H9 (cell line): ENCODE measurements at places on chromosomes 3 and 15.

DNA sequence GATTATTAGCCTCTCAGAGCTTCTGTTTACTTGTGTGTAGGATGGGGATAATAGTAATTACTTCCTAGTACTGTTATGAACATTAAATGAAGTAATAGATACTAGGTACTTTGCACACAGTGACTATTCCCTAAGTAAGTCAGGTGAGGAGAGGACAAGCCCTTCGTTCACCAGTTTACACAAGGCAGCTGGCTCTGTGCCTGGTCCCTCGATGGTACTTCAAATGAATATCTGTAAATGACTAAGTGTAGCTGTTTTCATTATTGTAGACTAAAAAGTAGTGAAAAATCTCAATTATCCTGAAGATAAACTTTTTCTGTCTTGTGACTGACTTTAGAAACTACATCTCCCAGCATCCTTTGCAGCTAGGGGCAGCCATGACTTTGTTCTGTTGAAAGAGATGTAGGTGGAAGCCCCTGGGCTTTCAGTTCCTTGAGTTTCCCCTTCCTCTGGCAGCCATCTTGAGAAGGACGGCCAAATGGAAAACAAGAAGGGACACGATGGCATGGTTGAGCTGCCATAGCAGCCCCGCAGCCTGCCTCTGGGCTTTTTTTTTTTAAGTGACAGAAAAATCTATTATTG is 11.7 kb upstream of the WNT7A start:
- peak; percentile 54 for DNase-seq

- DNase-seq = no peak
Measured at GRCh38 chr3:63232764-63233396, 45.2 kb upstream of the SYNPR start.

GRCh38 chr3:121467085-121467484 is 78.7 kb downstream of the POLQ start:
- DNase-seq = no peak

GRCh38 chr3:113695431-113695785 is 1.0 kb downstream of the USF3 start:
- no peak for DNase-seq

DNA sequence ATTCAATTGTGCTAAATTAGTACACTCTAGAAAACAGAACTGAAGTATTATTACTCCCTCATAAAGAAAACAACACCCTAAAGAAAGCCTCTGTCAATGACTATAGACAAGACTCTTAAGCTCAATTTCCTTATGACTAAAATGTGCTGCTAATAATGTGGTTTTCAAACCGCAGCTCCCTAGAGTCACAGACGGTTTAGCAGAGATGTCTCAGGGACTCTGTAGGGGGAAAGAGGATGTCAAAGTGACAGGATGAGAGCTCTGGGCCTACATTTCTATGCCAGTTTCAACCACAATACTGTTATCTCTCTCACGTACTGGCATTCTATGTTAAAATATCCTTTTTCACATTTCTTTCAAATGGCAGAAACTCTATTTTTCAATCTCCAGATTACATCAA is 37.6 kb upstream of the WDR49 start:
- DNase-seq = no peak

DNA sequence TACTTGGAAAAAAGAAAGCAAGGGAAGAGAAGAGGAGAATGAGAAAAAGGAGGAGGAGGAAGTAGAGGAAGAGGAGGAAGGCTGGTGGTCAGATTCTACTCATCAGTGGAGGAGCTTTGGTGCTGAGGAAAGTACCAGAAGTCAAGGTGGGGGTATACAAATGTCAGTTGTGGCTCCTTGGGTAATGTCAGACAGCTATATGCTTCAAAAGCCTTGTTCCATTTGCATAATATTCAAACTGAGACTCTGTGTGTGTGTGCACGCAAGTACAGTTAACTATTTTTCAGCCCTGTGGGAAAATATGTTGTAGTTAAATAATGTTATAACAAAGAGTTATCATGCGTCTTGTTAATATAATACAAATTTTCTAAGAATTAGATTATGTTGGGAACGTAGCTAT is 609.7 kb downstream of the PDCD6IP start:
- DNase-seq = no peak

DNA sequence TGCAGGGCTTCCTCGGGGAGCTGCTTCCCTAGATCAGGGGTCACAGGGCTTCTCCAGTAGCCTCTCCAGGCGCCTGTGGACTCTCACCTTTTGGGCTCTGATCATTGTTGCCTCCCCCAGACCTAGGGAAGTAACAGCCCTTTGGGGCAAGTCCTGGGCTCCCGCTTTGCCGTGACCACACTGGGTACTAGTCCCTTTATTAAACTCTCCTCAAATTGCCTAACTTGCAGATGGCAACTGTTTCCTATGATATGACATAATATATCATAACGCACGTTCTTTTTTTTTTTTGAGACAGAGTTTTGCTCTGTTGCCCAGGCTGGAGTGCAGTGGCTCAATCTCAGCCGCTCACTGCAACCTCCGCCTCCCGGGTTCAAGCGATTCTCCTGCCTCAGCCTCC is 17.9 kb upstream of the NRROS start:
- DNase-seq = no peak

GRCh38 chr3:160098926-160099626 is 110.4 kb downstream of the IL12A start:
- no peak for DNase-seq

DNA sequence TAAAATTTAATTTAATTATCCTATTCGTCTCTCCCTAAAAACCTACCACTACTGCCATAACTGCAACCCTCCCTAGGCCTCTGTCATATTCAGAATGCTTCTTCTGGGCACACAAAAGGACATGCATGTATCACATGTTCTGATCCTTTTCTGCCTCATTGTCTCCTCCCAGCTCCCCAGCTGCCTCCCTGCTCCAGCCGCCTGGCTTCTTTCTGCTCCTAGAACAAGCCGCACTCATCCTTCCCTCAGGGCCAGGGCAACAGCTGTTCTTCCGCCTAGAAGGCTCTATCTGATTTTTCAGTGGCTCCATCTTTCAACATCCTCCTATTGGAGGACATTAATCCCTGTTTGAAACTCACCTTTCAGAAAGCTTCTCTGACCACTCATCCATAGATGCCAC is 38.6 kb downstream of the TMED3 start:
- DNase-seq = no peak

DNA sequence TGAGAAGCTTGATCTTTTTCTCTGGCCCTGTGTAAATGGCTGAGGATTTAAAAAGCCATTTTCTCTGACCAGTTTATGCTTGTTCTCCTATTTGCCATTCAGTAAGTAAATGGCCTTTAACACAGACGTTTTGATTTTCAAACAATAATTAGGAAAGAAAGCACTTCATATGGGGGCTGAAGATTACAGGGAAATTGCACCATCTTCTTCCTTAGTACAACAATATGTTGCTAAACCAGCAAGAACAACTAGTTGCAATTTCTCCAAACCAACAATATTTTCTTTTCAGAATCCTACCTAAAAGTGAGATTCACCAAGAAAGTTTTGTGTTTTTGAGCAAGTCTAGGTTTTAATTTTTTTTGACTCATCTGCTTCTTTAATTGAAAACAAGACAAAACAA is 80.5 kb upstream of the CCNL1 start:
- no peak for DNase-seq

- no peak for DNase-seq
Measured at GRCh38 chr3:149449799-149450198, 24.7 kb upstream of the TM4SF4 start.
